H1 (cell line): ENCODE measurements at places on chromosomes 1 and 21.

DNA sequence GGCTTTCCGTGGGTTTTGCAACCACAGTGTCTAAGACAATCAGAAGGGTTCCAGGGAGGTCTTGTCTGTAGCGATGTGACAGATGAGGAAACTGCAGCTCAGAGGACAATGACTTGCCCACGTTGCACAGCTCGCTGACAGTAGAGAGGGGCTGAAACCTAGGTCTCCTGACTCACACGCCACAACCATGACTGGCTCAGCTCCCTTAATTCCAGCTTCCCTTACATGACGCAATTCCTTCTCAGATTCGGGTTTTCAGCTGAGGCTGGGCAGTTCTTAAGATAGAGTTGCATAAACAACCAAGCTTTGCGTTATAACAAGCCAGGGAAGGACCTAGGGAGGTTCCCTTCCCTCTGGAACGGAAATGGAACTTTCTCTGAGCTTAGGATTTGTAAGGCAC, 36.3 kb downstream of the DHCR24 start:
- no peak for DNase-seq

DNA sequence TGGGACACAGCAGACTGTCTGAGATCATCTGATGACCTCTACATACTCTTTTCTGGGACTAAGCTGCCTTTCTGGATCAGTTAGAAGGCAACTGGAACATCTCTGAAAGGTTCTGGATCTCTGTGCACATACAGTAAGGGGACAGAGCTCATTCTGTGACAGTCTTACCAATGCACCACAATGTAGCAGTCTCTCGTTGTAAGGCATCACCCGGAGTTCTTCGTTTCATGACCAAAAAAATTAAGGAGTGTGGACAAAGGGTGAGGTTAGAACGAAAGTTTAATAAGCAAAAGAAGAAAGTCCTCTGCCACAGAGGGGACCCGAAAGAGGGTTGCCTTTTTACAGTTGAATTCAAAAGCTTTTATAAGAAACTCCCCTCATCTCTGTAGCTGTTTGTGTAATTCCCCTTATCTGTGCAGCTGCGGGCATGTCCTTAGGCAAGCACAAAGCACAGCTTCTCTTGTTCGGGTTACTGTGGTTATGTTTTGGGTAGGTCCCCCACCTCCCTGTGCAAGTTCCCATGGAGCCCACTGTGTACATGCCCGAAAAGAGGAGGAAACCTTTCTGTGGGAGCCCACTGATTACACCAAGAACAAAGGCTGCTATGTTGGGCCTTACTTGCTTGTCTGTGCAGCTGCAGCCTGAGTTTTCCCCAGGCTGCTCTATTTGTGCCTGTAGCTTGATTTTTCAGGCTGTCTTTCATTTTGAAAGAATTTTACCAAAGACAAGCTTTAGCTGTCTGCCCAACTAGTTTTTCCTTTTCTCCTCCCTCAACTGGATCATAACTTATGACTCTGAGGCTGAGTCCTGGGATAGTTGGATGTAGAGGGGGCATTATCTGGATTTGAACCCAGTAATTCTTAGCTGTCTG, 53.1 kb upstream of the CACNA1E start:
- DNase-seq = no peak

DNA sequence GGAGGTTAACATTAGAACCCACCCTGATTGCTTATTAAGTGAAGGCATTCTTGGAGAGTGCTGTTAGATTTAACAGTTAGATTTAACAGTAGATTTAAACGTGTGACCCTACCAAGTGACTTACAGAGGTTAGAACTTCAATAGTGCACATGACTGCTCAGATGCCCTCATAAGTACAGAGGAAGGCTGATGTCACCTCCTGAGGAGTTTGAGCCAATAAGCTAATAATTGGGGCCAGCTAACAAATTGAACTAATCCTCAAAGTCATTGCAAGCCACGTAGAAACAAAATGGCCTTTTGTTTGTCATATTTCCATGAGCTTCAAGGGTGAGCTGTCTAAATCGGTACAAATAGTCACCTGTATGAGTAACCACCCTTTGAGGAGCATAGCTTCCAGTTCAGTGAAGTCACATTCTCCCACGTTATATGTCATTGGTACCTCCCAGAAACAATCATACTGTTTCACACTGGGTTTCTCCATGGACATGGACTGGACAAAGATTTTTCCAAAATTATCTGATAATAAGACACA, 11.7 kb downstream of the AVPR1B start:
- peak; percentile 27 for DNase-seq

GRCh38 chr1:156498432-156499193, 2.0 kb downstream of the MEF2D start:
- DNase-seq = no peak

GRCh38 chr1:233868461-233868860, 36.0 kb upstream of the SLC35F3 start:
- no peak for DNase-seq

DNA sequence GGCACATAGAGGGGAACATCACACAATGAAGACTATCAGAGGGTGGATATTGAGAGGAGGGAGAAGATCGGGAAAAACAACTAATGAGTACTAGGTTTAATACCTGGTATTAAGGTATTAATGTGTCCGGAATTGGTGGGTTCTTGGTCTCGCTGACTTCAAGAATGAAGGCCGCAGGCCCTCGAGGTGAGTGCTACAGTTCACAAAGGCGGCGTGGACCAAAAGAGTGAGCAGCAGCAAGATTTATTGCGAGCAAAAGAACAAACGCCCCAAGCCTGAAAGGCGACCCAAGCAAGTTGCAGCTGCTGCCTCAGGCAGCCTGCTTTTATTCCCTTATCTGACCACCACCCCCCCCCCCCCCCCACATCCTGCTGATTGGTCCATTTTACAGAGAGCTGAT, 2022.8 kb downstream of the NCAM2 start:
- DNase-seq = no peak

GRCh38 chr21:34715518-34715917, 46.7 kb downstream of the CLIC6 start:
- DNase-seq = no peak

DNA sequence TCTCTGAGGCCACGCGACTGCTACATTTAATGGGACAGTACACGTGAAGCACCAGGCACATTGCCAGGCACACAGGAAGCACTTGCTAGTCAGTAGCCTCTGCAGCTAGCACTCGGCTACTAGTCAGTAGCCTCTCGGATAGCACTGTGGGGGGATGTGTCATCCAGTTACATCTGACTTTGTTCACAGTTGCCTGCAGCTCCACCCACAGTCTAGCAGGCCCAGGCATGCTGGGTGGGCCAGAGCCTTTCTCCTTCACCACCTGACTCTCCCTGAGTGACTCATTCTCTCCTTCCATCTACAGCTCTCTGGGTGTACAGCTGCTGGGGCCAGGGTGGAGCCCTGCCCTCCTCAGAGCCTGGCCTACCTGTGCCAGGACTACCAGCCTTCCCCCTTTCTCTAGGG, 51.5 kb downstream of the PTPRF start:
- DNase-seq = no peak

GRCh38 chr1:70910013-70910412, 137.6 kb downstream of the PTGER3 start:
- no peak for DNase-seq
